ENCODE measurements at places on chromosomes 1 and 21.

DNA sequence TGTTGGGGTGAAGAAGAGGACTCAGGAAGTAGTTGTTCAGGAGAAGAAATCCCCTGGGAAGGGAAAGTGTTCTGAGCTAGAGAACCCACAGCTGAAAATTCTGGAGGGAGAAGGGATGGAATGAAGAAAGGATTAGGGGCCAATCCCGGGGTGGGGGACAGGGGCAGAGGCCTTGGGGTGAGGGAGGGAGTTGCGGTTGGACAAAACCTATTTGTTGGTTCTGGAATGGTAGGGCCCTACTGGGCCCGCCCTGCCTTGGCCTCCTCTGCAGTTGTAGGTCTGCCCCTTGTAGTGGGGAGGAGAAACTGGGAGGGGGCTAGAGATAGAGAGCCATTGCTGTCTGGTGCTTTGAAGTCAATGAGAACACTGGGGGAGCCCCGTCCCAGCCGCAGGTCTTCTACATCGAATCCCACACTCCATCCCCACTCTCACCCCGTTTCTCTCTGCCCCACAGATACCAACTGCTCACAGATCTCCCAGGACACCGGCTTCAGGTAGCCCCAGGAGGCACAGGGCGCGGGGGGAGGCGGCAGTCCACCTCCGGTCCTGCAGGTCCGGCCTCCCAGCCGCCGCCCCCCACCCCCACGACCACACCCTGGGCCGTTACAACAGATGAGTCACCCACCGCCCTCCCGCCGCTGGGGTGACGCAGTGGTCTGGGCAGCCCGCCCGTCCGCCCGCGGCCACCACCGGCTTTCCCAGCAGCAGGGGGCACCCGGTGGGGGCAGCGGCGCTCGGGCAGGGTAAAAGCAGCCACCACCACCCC, 1.1 kb downstream of the TAGLN2 start:
- no peak for DNase-seq

GRCh38 chr21:26167593-26167992, 3.0 kb downstream of the APP start:
- no peak for DNase-seq

GRCh38 chr1:9121496-9122409, 7.1 kb downstream of the GPR157 start:
- DNase-seq: no peak

- no peak for DNase-seq
Measured at GRCh38 chr1:74835051-74835450, 102.1 kb downstream of the TYW3 start.

DNA sequence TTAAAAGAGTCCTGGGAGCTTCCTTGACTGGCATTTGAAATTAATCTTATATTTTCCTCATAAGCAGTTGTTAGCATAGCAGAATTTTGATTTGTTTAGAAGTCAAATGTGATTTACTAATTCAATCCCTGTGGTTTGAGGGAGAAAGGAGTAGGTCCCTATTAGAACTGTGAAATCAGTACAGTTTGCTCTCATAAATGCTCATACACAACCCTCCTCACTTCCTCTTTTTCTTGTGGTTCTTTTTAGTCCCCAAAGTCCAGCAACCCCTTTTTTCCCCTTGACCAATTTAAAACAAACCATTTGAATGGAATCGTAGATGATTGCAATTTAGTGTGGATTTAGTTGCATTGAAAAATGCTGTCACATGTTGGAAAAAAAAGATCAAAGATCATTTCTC, 9.2 kb upstream of the IFI44 start:
- no peak for DNase-seq

- no peak for DNase-seq
Measured at GRCh38 chr1:167676205-167676915, 45.4 kb upstream of the MPZL1 start.

GRCh38 chr1:187275346-187275745, 446.6 kb downstream of the PLA2G4A start:
- DNase-seq: no peak

DNA sequence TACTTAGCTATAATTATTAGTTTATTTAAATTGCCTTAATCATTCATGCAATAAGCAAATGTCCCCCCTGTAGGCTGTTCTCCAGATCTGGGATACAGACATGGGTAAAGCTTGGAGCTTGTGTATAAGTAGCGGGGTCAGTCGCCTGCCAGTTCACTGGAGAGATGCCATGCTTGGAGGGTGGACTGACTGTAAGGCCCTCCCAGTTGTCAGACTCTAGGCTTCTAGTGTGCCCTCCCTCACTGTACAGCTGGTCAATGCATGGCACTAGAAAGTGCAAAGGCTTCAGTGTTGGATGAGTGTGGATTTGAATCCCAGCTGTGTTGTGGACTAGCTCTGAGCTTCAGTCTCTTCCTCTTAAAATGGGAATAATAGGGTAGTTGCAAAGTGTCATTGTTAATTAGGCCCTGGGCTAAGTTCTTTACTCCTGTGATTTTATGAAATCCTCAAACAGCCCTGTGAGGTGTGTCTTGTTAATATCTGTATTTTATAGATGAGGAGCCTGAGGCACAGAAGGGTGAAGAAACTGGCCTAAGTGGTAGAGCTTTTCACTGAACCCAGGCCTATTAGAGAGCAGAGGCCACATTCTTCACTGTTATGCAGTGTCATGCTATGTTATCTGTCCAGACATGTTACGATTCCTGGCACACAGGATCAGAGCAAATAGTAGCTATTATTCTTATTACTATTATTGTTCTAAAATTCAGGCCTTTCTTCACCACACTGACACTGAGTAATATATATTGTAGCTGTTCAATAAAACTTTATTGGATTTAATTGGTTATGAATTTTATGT, 85.9 kb downstream of the ROR1 start:
- no peak for DNase-seq

GRCh38 chr1:19858893-19859292, 23.3 kb upstream of the OTUD3 start:
- no peak for DNase-seq

DNA sequence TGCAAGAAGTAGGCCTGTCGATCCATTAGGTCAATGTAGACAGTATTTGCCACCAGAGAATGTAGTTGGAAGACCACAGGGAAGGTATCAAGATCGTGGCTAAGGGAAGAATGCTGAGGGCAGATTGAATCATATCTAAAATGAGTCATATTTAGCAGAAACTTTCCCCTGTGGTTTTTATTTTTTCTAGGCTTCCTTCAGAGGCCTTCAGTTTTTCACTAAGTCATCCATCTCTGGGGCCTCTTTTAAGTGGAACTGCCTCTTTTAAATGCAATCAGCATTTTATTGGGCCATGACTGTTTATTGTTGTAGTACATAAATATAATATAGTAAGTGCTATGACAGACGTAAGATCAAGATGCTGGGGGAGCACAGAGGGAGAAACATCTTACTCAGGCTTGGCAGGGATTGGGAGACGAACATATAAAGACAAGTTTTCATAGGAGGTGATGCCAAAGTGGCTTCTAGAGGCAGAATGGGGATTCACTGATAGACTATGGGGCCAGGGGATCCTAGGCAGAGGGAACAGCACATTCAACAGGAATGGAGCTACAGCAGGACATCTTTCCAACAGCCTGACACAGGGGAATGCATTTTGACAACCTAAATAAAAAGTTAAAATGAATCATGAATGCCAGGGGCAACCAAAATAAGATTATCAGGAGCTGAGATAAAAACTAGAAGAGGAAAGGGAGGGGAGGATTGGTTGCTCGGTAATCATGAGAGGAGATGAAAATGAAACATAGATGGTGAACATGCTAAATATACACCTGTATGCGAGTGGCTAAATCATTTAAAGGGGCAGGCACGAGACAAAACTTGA, 20.1 kb downstream of the UBE2U start:
- peak; percentile 9 for DNase-seq

GRCh38 chr1:53485478-53486394, 26.5 kb downstream of the DMRTB1 start:
- DNase-seq: peak; percentile 60

GRCh38 chr1:79499541-79499940, 493.0 kb upstream of the ADGRL4 start:
- no peak for DNase-seq

GRCh38 chr1:33341190-33341589, 20.3 kb upstream of the A3GALT2 start:
- DNase-seq: no peak

GRCh38 chr1:159077120-159077961, 775 bp upstream of the AIM2 start:
- DNase-seq: no peak

DNA sequence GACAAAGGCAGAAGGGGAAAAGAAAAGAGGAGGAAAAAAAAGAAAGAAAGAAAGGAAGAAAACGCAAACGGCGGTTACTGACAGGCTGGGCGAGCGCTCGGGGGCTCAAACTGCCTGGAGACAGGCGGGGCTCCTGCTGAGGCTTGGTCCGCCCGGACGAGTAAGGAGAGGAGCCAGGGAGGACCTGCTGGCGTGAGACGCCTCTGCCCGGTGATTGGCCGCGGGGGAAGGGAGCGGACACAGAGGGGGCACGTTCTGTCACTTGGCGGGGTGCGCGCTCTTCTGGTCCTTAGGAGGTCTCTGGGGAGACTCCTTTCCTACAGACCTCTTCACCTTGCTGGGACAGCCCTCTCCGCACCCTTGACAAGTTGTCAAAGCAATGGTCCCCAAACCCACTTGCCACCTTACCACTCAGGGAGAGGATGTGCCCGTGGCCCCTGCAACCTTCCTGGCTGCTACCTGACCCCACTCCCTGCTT, 791 bp upstream of the PIK3R3 start:
- DNase-seq: no peak

- DNase-seq: no peak
Measured at GRCh38 chr1:118204648-118205047, 19.6 kb upstream of the SPAG17 start.

DNA sequence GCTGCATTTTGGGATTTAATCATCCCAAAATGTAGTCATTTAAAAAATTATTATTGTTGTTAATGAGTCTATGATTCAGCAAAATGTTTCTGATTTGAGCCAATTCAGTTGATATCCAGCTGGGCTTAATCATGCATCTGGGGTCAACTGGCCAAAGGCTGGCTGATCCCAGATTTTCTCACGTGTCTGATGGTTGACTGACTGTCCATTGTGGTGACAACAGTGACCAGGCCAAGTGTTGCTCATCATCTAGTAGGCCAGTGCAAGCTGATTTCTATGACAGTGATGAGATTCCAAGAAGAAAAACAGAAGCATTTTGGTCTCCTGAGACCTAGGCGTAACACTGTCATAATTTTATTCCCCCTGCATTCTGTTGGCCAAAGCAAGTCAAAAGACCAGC, 80.1 kb upstream of the ZC3H11B start:
- DNase-seq: no peak

- no peak for DNase-seq
Measured at GRCh38 chr1:15287035-15287979, 40.3 kb downstream of the FHAD1 start.

DNA sequence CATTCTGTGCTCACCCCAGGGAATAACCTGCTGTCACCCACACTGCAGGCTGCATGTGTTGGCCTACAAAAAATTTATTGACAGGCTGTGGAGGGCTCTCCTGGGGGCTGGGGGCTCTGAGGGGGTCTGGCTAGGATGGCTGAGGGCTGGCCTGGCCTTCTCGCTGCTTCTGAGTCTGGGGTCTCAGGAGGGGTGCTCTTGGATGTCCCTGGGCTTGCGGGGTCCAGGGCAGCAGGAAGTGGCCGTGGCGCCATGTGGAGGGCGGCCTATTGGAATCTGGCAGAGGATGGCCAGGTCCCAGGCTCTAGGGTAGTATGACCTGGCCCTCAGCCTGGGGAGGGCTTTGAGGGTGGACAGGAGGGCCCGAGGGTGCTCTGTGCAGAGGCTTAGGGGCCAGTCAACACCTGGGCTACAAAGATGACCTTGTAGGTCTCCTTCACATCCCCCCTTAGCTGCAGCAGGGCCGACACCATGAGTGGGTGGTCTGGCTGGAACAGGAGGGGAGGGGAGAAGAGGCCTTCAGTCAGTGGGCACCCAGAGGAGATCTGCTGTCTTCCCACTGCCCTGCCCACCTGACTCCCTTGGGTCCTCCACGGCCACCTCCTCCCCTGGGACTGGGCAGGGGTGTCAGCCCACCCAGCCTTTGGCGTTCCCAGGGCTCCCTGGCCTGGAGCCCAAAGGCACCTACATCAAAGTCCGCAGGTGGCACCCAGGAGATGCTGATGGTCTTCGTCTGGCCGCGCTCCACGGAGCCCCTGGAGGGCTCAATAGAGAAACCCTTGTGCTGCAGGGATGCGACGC, 3.0 kb upstream of the TMEM52 start:
- DNase-seq: no peak

DNA sequence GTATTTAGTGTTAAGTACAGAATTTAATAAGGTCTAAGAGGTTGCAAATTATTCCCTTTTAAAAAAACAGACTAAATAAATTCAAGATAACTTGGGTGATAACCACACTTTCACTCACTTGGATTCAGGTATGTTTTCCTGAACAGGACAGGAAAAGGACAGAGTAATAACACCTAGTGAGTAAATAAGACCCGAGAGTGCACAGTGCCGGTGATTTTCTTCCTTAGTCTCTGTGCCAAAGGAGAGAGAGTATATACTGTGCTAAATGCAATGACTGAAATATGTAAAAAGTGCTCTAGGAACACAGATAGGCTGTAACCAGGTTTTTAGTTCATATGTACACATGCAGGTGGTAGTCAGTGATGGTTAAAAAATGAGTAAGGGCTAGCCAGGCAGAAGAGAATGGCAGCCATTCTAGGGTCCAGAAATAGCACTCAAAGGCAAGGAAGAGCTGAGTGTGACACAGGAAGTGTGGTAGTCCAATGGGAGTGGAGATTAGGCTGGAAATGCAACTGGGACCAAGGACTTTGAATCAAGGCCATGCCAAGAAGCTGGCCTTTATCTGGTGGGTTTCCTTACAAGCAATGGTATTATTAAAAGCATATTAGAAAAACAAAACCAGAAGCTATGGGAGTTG, 58.1 kb downstream of the NRIP1 start:
- DNase-seq: no peak

GRCh38 chr1:52444463-52444862, 40.1 kb downstream of the PRPF38A start:
- no peak for DNase-seq

- DNase-seq: no peak
Measured at GRCh38 chr1:160741092-160741501, 2.0 kb downstream of the SLAMF7 start.

DNA sequence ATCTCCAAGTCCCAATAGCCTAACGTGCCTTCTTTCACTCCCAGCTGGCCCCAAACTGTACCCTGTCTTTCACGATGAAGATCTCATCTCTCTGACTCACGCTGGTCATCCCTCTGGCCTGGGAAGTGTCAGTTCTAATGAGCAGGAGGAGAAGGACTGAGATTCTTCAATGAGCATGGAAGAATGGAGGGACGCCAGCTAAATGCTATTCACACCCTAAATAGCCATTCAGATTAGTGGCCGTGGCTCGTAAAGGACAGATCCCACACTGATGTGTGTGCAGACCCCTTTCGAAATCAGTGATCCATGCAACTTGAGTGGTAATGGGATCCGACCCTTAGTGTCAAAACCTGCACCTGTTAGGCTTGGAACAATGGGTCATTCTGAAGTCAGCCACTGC, 75.9 kb upstream of the SMYD2 start:
- no peak for DNase-seq

GRCh38 chr21:28579986-28580550, 412.6 kb downstream of the LTN1 start:
- DNase-seq: no peak
